HCT116 (cell line): ENCODE measurements at places on chromosomes 5 and 9. TPM values are rescaled to one million over a fixed set of nuclear protein-coding genes. Genes with fewer than 3 reads are reported as not detected.
A peak's percentile ranks its signal among the peaks of the same experiment; 100 is the strongest.

GRCh38 chr9:32422237-32422806, 37.9 kb downstream of the ACO1 start:
- DNase-seq, result no peak
- no peak overlapping the region for H3K4me3 ChIP-seq
- H3K27me3 ChIP-seq, result no peaks in the 10 kb centered on the region
- no peak overlapping the region for H3K27ac ChIP-seq

DNA sequence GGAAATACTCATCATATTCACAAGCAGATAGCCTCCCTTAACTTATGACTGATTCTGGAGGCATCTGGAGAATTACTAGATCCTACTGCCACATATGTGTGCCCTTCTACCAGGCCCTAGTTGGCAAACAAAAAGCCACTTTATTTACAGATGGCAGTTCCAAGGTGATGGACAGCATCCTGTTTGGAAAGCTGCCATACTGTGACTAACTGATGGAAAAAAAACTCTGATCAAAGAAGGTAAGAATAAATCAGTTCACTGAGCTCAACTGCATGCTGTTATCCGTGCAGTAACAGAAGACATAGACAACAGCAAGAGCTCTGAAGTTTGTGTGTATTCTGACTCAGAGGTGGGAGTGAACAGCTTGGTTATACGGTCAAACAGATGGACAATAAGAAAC, 279.8 kb upstream of the POU5F2 start:
- H3K27me3 ChIP-seq, result no peaks in the 10 kb centered on the region
- no peak overlapping the region for H3K4me3 ChIP-seq
- peaks cover 8% of the 10 kb centered on the region; the same call in 1 of the 2 replicates for H3K4me1 ChIP-seq
- no peaks in the 10 kb centered on the region for H3K36me3 ChIP-seq
- peak; percentile 84 for DNase-seq

- DNase-seq, result peak; percentile 15
- H3K36me3 ChIP-seq, result peaks cover 21% of the 10 kb centered on the region
- H3K4me3 ChIP-seq, result no peak overlapping the region
- no peaks in the 10 kb centered on the region for H3K27me3 ChIP-seq
- no peaks in the 10 kb centered on the region for H3K4me1 ChIP-seq
These were observed 5.9 kb upstream of the CFAP90 start for GRCh38 chr5:7856855-7857254.

- peaks cover 4% of the 10 kb centered on the region; the same call in 1 of the 2 replicates for H3K27me3 ChIP-seq
- H3K36me3 ChIP-seq, result no peaks in the 10 kb centered on the region
These were observed 138.9 kb downstream of the KCNN2 start for GRCh38 chr5:114500756-114501155.

DNA sequence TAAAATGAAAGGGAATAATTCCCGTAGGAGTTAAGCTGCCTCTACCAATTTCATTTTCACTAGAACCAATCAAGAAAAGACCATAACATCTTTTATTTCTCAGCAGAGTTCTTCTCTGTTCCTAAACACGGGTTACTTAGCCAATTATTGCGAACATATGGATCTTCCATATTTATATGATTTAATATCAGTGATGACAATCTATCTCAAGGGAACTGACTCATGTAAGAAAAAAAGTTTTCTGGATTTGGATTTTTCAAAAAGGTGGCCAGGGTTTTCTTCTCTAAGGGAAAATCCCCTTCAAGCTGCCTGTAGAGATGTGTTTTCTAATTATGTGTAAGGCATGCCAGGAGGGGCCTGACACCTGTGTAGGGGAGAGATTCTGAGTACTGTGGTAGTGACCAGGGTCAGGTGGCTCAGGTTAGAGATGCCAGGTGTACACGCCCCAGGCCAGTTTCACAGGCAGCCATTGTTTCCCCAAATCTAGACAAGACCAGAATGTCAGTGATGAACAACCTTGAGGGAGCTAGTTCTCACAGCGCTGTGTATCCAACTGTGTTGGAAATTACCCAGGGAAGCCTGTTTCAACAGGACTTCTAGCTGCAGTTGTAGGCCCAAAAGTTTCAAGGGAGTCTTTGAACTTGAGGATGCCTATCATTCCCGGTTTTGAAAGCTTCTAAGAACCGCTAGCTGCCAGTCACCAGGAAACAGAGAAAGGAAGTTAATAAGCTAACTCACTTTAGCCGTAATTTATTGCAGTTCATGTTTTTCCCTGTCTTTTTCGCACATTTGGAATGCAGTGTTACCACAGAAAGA, 572.5 kb upstream of the RGMB start:
- no peak overlapping the region for H3K27ac ChIP-seq
- no peak for DNase-seq
- H3K4me1 ChIP-seq, result no peaks in the 10 kb centered on the region
- H3K36me3 ChIP-seq, result no peaks in the 10 kb centered on the region

DNA sequence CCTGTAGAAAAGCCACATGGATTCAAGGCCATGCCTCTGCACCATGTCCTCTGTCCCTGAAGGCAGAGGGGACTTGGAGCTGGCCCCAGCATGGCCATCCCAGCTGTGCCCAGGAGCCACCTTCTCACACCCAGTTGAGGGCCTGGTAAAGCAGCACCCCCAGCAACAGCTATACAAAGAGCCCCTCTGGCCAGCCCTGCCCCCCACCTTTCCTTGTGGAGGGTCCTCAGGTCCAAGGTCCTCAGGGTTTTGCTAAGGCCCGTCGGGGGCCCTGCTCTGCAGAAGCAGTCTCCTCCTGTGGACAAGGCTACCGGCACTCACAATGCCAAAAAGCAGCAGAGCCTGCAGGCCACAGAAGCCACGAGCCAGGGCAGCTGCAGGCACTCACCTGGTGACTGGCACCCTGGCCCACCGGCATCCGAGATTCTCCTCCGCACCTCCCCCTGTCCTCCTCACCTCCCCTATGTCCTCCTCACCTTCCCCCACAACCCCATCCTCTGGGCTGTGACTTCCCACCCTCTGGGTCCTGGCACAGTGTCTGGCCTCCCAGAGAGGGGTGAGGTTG, 39.9 kb upstream of the LPCAT1 start:
- peaks cover 14% of the 10 kb centered on the region; the same call in 1 of the 2 replicates for H3K27me3 ChIP-seq
- H3K27ac ChIP-seq, result no peak overlapping the region
- no peak for DNase-seq
- H3K4me3 ChIP-seq, result no peak overlapping the region

DNA sequence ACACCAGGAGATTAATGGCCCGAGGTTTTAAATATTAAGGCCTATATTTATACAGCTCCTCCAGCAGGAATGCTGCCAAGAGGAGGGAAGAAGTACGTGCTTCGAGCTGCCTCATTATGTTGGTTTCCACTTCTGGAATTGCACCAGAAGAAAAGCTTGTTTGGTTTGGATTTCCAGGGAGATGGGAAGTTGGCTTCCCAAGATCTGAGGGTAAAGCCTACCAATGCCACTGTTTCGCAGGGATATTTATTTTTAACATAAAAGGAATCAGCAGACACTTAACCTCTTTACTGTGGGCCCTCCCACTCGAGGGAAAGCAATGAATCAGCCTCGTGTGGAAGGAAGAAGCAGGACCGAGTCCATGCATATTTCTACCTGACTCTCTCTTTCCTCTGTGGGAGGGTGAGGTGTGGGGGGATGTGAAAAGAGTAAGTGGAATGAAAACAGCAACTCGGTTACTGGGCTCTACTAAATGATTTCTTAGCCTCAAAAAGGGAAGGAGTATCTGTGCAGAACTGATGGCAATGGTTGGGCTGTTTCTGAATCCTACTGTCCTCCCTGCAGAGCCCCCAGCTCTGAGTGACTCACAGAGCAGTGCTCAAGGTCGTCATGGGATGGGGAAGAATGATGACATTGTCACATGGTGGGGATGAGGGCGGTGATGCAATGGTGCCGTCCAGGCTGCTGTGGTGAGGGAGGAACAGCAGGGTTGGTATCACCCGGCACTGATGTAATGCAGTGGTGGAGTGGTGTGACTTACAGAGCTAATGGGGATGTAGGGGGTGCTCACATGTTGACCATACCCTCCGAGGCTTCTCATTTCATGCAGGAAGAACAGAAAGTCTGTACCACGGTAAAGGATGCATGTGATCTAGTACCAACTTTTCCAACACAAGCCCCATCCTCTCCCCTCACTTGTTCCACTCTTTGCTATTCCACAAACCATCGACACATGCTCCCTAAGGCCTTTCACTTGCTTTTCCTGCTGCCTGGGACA, 215.0 kb upstream of the PANK3 start:
- no peak overlapping the region for H3K27ac ChIP-seq
- DNase-seq, result no peak
- H3K36me3 ChIP-seq, result no peaks in the 10 kb centered on the region

DNA sequence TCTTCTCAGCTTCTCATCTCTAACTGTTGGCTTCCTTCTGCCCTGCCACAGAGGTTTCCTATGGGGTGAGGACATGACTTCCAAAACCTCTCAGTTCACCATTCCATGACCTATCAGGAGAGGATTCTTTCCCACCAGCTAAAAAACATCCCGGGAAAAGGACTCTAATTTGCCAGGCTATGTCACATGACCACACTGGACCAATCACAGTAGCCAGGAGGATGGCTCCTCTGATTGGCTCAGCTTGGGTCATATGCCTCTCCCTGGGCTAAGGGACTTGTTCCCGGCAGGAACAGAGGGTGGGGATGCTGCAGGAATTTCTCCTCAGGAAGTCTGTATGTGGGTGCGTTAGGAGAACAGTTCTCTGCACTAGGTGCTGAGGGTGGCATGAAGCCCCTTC, 40.3 kb upstream of the XPA start:
- peak; percentile 15 for DNase-seq
- H3K27ac ChIP-seq, result no peak overlapping the region
- no peaks in the 10 kb centered on the region for H3K36me3 ChIP-seq
- no peaks in the 10 kb centered on the region for H3K27me3 ChIP-seq

- peaks cover 46% of the 10 kb centered on the region for H3K4me1 ChIP-seq
- no peaks in the 10 kb centered on the region for H3K36me3 ChIP-seq
- H3K27ac ChIP-seq, result peak overlapping the region; percentile 54
- no peak overlapping the region for H3K4me3 ChIP-seq
- H3K27me3 ChIP-seq, result no peaks in the 10 kb centered on the region
These were observed 28.4 kb downstream of the RUSC2 start for GRCh38 chr9:35518225-35518821.

DNA sequence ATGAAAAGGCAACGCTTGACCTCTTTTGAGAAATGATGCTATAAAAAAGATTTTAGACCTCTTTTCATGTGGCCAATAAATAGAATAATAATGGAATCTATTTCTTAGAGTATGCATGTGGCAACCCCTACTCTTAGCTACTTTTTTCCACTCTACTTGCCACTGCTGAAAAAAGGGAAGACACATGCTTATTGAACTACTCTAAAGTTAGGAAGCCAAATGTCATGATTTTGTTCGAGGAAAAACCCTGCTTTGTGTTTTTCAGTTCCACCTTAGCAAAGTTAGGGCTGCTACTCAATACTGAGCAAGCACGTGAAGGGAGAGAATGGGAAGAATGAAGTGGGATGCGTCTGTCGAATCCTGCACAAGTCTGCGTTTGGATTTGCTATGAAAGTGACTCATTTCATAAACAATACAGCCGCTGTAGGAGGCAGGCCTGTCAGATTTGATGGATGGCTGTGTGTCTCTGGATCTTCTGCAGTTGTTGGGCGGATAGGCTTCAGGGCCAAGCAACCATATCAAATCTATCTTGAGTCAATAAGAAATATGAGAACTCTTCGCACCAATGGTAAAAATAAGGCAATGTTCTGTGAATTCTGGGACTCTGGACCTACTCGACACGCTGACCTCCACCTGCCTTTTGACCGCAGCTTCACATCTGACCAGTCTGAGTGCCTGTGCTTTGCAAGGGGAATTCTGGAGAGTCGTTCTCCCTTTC, 333.6 kb downstream of the PIK3R1 start:
- H3K27me3 ChIP-seq, result no peaks in the 10 kb centered on the region
- H3K27ac ChIP-seq, result no peak overlapping the region
- peaks cover 2% of the 10 kb centered on the region; the same call in 1 of the 2 replicates for H3K4me1 ChIP-seq
- no peak for DNase-seq
- H3K36me3 ChIP-seq, result no peaks in the 10 kb centered on the region

DNA sequence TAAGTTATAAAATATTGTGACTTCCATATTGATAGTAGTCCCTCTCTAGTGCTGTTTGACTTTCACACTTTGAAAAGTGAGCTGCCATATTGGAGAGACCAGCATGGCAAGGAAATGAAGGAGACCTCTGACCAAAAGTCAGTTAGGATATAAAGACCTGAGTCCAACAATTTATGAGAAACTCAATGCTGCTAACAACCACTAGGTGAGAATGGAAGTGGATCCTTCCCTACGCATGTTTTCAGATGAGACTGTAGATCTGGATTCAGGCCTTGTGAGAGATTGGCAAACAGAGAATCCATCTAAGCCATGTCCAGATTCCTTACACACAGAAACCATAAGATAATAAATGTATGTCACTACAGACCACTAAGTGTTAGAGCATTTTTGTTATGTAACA, 81.6 kb downstream of the CTNND2 start:
- no peaks in the 10 kb centered on the region for H3K27me3 ChIP-seq
- no peak overlapping the region for H3K4me3 ChIP-seq
- H3K27ac ChIP-seq, result no peak overlapping the region
- no peak for DNase-seq

- H3K27me3 ChIP-seq, result no peaks in the 10 kb centered on the region
- no peak for DNase-seq
- H3K36me3 ChIP-seq, result no peaks in the 10 kb centered on the region
- no peak overlapping the region for H3K27ac ChIP-seq
- no peak overlapping the region for H3K4me3 ChIP-seq
- no peaks in the 10 kb centered on the region for H3K4me1 ChIP-seq
These were observed 44.4 kb upstream of the FER start for GRCh38 chr5:108703313-108703712.

DNA sequence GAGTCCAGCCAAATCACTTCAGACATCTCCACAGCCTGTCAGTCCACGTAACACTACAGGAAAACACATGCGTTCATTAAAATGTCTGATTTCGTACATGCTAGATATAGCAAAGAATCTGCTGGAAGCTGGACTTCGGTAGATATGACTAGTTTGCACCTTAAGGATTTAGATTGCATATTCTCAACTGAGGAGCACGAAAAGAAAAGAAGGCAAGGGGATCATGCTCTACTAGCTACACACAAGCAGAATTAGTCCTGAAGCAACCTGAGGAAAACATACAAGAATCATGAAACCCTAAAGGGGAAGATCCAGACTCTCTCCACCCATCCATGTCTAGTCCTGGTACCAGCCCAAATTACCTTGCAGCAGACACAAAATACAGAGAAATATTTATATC, 36.1 kb upstream of the SSBP2 start:
- no peaks in the 10 kb centered on the region for H3K36me3 ChIP-seq
- no peaks in the 10 kb centered on the region for H3K27me3 ChIP-seq
- DNase-seq, result no peak
- no peak overlapping the region for H3K27ac ChIP-seq
- peaks cover 9% of the 10 kb centered on the region for H3K4me1 ChIP-seq

GRCh38 chr5:21237461-21237860, 1249.5 kb upstream of the CDH18 start:
- no peak overlapping the region for H3K4me3 ChIP-seq
- DNase-seq, result no peak
- no peaks in the 10 kb centered on the region for H3K27me3 ChIP-seq

IGFBPL1 gene
- total RNA-seq, result not detected

RXFP3 gene
- not detected for total RNA-seq

OLFML2A gene
- 6.3 TPM for total RNA-seq

ATOX1 gene
- total RNA-seq, result 66.2 TPM
